ENCODE measurements at places on chromosomes 6 and 20. TPM values are rescaled to one million over a fixed set of nuclear protein-coding genes. Genes with fewer than 3 reads are reported as not detected.

HSPA1L gene
- 5.2 TPM for polyA plus RNA-seq

TSPYL4 gene
- 43.4 TPM for polyA plus RNA-seq

HRH3 gene
- not detected for polyA plus RNA-seq

C20orf202 gene
- polyA plus RNA-seq = 0.27 TPM

CD83 gene
- polyA plus RNA-seq = 4.7 TPM

ENPP1 gene
- polyA plus RNA-seq = 1.2 TPM

BCLAF1 gene
- 45.1 TPM for polyA plus RNA-seq

SLC24A3 gene
- polyA plus RNA-seq = 1.6 TPM

TP53TG5 gene
- polyA plus RNA-seq = 3.5 TPM

USP49 gene
- polyA plus RNA-seq = 5.0 TPM

RAB44 gene
- polyA plus RNA-seq = not detected

GSTA3 gene
- polyA plus RNA-seq = not detected

LY6G6F gene
- not detected for polyA plus RNA-seq

OLIG3 gene
- polyA plus RNA-seq = not detected

SLC32A1 gene
- not detected for polyA plus RNA-seq

BTN1A1 gene
- polyA plus RNA-seq = 0.35 TPM

RIPOR3 gene
- polyA plus RNA-seq = 4.8 TPM

MEP1A gene
- not detected for polyA plus RNA-seq

ADGB gene
- not detected for polyA plus RNA-seq

EYA4 gene
- 0.06 TPM for polyA plus RNA-seq

CDSN gene
- not detected for polyA plus RNA-seq

KCNS1 gene
- 0.19 TPM for polyA plus RNA-seq

SIM1 gene
- not detected for polyA plus RNA-seq

NMBR gene
- polyA plus RNA-seq = not detected

OXT gene
- not detected for polyA plus RNA-seq

PRDM13 gene
- polyA plus RNA-seq = not detected

ENPP5 gene
- polyA plus RNA-seq = 5.4 TPM

DUSP15 gene
- 7.2 TPM for polyA plus RNA-seq

HLA-DQB1 gene
- polyA plus RNA-seq = 0.54 TPM

SYCP2L gene
- polyA plus RNA-seq = 0.51 TPM

SSTR4 gene
- polyA plus RNA-seq = not detected

FNDC1 gene
- not detected for polyA plus RNA-seq

FAM217A gene
- polyA plus RNA-seq = not detected

FAM209A gene
- polyA plus RNA-seq = not detected

KCNK17 gene
- polyA plus RNA-seq = not detected

HUS1B gene
- 0.51 TPM for polyA plus RNA-seq

PACRG gene
- polyA plus RNA-seq = 3.7 TPM

CYP39A1 gene
- 3.4 TPM for polyA plus RNA-seq

PMEPA1 gene
- polyA plus RNA-seq = 10.5 TPM

WDR27 gene
- 54.4 TPM for polyA plus RNA-seq

CD24 gene
- 148 TPM for polyA plus RNA-seq

Data from cardiac muscle cell (in vitro differentiated cells and primary cell).